ENCODE measurements at places on chromosomes 7 and 10.

DNA sequence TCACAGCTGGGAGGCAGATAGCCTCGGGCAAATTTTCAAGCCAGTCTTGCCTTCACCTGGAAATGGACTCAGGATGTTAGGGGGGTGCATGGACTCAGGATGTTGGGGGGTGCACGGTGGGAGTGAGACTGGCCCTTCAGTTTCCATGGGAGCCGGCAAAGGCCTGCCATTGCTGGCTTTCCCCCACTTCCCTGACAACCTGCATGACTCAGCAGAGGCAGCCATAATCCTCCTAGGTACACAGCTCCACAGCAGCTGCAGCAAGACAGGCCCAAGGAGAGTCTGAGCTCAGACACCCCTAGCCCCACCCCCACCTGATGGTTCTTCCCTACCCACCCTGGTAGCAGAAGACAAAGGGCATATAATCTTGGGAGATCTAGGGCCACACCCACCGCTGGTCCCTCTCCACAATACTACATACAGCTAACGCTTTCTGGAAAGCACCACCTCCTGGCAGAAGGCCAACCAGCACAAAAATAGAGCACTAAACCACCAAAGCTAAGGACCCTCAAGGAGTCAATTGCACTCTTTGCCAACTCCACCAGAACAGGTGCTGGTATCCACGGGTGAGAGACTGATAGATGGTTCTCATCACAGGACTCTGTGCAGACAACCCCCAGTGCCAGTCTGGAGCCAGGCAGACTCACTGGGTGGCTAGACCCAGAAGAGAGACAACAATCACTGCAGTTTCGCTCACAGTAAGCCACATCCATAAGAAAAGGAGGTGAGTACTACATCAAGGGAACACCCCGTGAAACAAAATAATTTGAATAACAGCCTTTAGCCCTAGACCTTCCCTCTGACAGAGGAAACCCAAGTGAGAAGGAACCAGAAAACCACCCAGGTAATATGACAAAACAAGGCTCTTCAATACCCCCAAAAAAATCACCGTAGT, 18.3 kb downstream of the C7orf25 start:
- DNase-seq = no peak

DNA sequence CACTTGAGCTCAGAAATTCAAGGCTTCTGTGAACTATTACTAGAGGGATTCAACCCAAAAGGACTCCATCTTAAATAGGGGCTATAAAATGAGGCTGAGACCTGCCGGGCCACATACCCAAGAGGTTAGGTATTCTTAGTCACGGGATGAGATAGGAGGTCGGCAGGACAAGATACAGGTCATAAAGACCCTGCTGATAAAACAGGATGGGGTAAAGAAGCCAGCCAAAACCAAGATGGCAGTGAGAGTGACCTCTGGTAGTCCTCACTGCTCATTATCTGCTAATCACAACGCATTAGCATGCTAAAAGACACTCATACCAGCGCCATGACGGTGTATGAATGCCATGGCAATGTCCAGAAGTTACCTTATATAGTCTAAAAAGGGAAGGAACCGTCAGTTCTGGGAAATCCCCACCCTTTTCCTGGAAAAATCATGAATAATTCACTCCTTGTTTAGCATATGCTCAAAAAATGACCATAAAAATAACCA, 101.2 kb upstream of the TRIM24 start:
- DNase-seq = no peak

GRCh38 chr7:150787321-150788281, 12.6 kb downstream of the TMEM176B start:
- DNase-seq = no peak

DNA sequence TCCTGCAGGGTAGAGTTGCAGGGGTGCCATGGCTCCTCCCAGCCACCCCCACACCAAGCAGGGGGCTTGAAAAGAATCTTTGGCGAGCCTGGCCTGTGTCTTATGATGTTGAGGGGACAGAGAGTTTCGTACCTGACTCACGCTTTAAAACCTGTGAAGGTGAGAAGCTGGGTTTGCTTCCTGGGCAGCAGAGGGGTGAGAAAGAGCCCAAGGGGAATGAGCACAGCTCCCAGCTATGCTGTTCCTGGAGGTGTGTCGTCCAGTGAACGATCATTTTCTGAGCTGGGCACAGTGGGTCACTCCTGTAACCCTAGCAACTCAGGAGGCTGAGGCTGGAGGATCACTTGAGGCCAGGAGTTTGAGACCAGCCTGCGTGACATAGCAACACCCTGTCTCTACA, 13.5 kb upstream of the ADRB1 start:
- no peak for DNase-seq

- DNase-seq = no peak
Measured at GRCh38 chr10:88783724-88784123, 18.8 kb upstream of the LIPM start.

DNA sequence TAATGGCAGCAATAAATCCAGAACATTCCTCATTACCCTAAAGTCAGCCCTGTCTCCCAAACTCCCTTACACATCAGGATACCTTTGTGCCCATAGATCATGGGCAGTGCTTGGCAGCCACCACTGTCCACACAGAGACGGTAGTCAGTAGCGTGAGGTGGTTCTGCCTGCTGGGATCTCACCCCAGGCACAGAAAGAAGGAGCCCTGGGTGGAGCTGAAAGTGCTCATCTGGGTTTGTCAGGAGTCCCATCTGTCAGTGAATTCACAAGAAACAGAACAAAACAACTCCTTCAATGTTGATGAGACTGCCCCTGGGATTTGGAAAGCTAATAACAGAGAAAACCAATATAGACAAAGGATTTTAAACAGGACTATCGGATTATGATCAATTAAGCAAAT, 90.2 kb upstream of the PRSS58 start:
- DNase-seq = no peak

- no peak for DNase-seq
Measured at GRCh38 chr7:38881947-38882684, 26.9 kb downstream of the VPS41 start.

DNA sequence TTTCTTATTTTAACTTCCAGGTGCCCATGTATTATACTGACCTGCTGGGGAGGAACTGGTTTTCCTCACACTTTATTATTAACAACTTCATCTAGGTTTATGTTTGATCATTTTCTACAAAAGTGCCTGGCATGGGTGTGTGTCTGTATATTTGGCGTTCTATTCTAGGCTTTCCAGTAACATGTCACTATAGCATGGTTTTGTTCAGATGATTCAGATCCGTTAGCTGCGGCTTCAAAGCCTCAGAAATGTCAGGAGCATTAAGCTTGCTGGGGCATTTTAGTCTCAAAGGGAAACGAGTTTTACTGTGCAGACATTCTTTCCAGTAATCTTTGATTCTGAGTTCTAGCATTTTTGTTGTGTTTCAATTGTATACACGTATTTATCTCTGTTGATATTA, 2.3 kb downstream of the INPP5A start:
- no peak for DNase-seq

GRCh38 chr7:1919539-1920265, 249.6 kb downstream of the ELFN1 start:
- DNase-seq = no peak

DNA sequence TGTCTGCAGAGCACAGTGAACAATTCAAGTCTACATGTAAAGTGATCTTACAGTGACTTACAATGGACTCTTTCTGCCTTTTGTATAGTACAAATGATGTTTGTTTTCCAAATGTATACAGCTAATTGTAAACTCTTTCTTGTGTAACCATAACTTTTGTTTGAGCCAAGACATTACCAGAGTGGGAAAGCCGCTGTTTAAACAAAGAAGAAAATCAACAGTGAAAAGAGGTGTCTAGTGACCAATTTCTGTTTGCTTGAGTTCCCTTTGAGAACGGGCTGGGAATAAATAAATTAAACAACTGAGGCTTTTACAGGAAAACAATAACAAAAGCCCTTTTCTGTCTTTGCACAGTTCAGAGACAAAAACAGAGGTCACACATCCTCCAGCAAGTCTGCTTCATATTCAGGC, 1163.4 kb downstream of the CNTNAP2 start:
- DNase-seq = no peak

- no peak for DNase-seq
Measured at GRCh38 chr7:41336981-41337380, 365.9 kb downstream of the INHBA start.

GRCh38 chr10:98388101-98388655, 26.8 kb downstream of the PYROXD2 start:
- no peak for DNase-seq

All from PC-9 (cell line).